8988T (cell line): ENCODE measurements at places on chromosomes 12 and 14.
A peak's percentile ranks its signal among the peaks of the same experiment; 100 is the strongest.

- no peak for DNase-seq
Observed at GRCh38 chr14:98498019-98498885, 773.7 kb downstream of the BCL11B start.

DNA sequence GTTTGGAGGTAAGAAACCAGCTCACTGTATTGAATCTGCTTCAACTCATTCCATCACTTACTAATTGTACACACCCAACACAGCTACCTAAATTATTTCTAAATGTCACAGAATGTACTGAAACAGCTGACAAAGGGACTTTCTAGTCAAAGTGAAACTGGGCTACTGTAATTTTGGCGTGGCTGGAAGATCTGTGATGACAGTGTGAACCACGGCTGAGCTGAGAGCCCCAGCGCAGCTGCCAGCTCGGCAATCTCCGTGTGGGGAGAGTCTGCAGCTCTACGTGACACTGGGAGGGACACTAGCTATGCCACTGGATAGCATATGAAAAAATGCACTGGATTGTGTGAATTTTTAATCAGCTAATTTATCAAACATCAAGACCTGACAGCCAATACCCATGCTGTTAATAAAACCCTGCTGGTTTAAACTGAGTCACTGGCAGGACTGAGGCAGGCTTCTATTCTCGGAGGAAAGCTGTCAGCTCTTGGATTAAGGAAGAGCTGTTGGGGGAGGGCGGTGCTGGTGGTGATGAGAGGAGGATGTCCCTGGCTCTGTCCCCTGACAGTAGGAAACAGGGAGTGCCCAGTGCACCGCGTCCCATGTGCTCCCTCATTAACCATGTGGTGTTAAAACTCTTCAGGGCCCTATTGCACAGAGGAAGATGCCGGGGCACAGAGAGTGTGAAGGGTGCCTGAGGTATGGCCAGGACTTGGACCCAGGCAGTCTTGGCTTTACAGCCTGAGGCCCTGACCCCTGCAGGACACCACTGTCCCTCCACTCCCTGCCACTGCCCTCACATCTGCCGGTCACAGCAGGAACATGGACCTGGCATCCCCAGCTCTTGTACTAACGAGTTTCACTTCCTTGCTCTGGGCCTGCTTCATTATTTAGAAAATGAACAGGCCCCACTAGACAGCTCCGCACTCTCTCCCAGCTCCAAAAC, 13.3 kb downstream of the SLC15A4 start:
- no peak for DNase-seq

- no peak for DNase-seq
Observed at GRCh38 chr12:97316321-97316720, 146.3 kb upstream of the RMST start.

GRCh38 chr14:95475540-95476240, 40.8 kb downstream of the SYNE3 start:
- DNase-seq: no peak

GRCh38 chr12:117580718-117581062, 219.3 kb upstream of the NOS1 start:
- DNase-seq: peak; percentile 13

- no peak for DNase-seq
Observed at GRCh38 chr14:32697704-32698103, 241.0 kb upstream of the NPAS3 start.

DNA sequence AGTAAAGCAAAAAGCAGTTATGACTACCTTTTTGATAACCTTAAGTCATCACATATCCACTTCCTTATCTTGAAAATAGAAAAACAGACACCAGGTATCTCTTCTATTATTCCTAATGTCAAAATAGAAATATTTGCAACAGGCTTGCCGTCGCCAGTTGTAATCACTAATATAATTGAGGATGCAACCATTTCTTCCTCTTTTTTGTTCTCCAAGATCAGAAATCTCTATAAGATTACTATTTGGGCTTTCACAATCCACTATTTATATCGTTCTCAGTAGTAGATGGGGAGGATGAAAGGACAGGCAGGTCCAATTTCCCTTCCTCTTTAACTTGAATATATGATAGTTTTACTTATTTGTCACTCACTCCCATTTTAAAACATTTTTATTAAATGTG, 130.2 kb upstream of the HMGA2 start:
- DNase-seq: no peak

- no peak for DNase-seq
Observed at GRCh38 chr14:75083271-75083670, 13.8 kb downstream of the ZC2HC1C start.

GRCh38 chr14:36506732-36507614, 13.1 kb downstream of the NKX2-1 start:
- no peak for DNase-seq

DNA sequence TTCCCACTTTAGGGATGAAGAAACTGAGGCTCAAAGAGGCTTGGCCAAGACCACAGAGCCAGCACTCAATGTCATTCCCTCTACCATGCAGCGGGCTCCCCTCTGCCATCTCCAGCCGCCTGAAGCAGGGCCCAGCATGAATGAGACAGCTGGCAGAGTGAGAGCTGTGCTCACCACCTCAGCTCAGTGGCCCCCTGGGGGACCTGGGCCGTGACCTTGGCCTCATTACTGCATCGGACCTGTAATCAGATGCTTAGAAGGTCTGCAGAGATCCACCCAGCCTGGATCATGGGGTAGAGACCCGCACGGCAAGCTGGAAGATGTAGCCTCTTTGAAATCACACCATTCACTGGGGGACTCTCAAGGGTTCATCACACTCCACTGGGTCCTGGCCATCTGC, 22.7 kb upstream of the CORO1C start:
- DNase-seq: no peak

GRCh38 chr12:11623382-11623781, 26.1 kb upstream of the ETV6 start:
- no peak for DNase-seq

DNA sequence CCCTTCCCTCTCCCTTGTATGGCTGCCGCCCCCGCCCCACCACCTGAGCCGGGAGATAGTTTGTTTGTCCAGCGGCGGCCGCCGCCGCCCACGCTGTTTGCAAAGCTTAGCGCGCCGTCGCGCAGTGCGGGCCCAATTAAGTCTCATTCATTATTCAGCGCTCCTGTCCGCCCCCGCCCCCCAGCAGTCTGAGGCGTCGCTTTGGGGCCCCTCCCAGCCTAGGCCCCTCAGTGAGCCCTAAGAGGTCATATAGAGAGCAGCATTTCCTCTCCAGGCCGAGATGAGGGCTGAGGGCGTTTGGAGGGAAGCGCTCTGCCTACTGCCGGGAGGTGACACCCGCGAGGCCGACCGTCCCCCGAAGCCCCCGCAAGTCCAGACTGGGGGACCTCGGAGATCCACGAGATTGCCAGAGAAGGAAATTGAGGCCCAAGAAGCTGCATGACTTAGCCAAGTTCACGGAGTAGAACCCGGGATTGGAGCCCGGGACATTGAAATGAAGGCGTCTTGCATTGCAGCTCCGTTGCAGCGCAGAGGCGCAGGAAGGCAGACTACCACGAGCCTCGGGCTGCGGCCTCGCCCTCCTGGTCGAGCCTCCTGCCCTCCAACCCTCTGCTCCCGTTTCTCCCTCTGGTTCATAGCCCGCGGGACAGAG, at the start of gene DNAJC22:
TSS of gene DNAJC22 (plus strand) at position 230 of the 652 bp plus-strand sequence. CDS start 1,985 bp downstream, outside the sequence.
- DNase-seq: peak; percentile 49

GRCh38 chr12:27573972-27574371, 50.0 kb downstream of the PPFIBP1 start:
- no peak for DNase-seq

DNA sequence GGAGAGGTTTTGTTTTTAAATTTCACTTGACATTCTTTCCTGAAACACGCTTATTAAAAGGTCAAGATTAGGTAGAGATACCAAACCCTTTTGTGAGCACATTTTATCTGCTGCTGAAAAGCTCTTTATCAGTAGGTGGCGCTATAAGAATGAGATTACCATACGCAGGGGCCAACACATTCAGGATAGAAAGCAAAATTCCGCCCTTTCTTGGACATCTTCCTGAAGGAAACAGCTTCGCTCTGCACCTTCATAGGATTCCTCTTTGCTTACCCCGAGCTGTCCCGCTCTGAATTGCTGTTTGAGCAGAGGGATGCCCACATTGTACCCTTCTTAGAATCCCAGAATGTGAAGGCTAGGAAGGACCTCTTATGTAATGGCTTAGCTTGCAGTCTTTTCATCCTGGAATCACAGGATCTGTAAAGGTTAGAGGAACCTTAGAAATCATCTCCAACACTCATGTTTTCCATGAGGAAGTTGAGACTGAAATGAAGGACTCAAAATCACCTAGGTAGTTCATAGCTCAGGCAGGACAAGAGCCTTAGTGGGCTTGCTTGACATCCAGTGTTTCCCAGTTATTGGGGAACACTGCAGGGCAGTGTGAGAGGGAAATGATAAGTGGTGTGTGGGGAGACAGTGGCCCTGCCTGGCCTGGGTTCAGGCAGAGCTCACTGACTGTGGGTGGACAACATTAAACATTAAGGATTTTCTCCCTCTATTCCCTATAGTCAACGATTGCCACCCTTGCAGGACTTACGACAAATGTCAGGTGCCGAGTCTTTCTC, 38.7 kb upstream of the CRY1 start:
- peak; percentile 21 for DNase-seq

- DNase-seq: no peak
Observed at GRCh38 chr12:89225401-89225800, 126.9 kb downstream of the DUSP6 start.

GRCh38 chr12:89566615-89567014, 40.8 kb upstream of the POC1B start:
- DNase-seq: no peak

GRCh38 chr12:67424784-67425183, 155.6 kb downstream of the CAND1 start:
- no peak for DNase-seq

GRCh38 chr14:20412411-20412810, 890 bp downstream of the TEP1 start:
- DNase-seq: no peak

- no peak for DNase-seq
Observed at GRCh38 chr12:105273601-105274000, 37.6 kb upstream of the APPL2 start.

GRCh38 chr12:9027161-9028059, 38.1 kb downstream of the KLRG1 start:
- no peak for DNase-seq

DNA sequence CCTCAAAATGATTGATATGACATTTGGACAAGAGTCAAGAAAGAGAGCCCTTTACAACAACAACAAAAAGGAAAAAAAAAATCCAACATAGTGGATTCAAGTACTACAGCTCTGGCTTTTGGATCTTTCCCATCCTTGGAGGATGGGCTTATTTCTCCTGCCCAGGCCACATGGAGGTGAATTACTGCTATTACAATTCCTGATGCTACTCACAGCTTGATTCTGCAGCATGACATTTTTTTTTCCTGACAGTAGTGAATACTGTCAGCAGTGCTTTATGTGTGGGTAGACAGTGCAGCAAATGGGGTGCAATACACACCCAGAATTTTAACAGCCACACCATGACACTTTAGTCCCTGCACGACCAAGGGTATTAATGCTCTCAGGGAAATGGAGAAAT, 42.5 kb upstream of the HSP90B1 start:
- no peak for DNase-seq

DNA sequence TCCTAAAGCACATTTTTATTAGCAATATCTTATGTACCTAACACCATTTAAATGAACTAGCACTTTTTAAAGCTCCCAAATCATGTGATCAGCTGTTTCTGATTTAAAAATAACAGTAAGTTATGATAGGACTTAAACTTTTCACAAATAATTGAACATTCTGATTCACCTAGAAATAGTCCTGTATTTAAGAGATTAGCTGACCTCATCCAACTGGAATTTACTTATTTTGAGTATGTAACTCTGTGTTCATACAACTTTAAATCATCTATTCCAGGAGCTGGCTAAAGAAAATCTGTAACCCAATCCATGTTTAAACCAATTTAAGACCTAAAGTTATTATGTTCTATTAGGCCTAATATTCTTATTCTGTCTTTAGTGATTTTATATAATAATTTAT, 184.3 kb downstream of the CCDC91 start:
- no peak for DNase-seq

- no peak for DNase-seq
Observed at GRCh38 chr12:85616201-85616600, 220.0 kb downstream of the RASSF9 start.

- no peak for DNase-seq
Observed at GRCh38 chr12:116389990-116390389, 112.5 kb upstream of the MED13L start.

GRCh38 chr12:3809357-3810015, 56.6 kb upstream of the CRACR2A start:
- DNase-seq: no peak

DNA sequence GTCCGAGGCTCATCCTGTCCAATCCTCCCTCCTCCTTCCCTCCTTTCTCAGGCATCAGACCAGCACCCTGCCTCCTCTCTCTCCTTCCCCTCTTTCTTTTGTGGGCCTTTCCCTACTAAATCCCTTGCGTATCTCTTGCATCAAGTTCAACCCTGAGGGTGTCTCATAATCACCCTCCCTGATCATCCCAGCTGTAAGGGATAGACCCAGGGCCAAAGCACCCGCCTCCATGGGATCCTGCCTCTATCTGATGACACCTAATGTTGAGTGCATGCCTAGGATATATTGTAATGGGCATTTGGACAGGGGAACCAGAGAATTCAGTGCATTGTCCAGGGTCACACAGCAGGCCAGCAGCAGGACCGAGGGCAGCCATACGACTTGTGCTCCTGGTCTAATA, 84.9 kb downstream of the PHETA1 start:
- no peak for DNase-seq

DNA sequence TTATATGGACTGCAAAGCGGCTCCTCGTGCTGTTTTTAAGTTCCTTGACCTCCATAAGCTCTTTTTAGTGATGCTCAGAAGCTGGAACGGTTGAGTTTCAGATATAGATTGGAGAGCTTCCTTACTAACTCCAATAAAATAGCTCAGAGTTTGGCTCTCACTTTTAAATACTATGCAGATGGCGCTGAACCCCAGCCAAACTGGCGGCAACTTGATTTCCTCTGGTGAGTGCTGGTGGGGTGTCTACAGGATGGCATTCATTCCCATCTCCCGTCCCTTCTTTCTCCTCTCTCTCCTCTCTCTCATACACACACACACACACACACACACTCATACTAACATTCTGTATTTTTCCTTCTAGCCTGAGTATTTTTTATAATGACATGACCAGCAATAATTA, 346.3 kb downstream of the ETNK1 start:
- no peak for DNase-seq

DNA sequence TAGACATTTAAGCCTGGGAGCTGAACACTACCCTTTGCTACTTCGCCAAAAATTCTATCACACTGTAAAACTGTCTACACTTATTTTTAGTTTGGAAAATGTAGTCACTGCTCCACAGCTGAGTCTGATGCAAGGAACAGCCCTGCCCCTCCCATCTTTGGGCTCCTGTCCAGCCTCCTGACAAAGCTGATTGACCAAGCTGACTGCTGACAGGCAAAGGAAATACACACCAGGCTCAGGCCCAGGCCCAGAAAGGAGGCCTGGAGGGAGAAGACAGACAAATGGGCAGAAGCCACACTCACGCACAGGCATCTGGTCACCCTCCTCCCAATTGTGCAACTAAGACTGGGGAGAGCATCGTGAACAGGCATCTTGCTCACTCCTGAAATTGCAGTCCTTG, 55.3 kb downstream of the ISCA2 start:
- DNase-seq: no peak
